ENCODE measurements at places on chromosomes 12 and 14. TPM values are rescaled to one million over a fixed set of nuclear protein-coding genes. Genes with fewer than 3 reads are reported as not detected.

DNA sequence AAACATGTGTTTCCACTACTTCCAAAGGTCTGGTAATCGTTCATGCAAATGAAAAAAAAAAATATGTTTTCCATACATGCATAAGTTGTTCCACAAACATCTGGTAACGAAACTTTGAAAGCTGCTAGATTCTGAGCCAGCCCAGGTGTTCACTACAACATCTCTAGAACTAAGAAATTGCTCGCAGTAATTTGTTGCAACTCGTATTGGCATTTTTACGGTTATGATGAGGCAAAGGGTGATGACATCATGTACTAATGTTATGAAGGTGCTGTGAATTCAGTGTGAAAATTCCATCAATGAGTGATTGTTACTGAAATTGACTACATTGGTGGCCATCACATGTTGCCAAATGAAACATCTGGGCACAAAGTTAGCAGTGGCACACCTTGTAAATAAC, 31.9 kb upstream of the CCDC91 start:
- no peak for DNase-seq

- peak; percentile 33 for DNase-seq
Measured at GRCh38 chr12:64009321-64010068, 165.0 kb downstream of the SRGAP1 start.

DNA sequence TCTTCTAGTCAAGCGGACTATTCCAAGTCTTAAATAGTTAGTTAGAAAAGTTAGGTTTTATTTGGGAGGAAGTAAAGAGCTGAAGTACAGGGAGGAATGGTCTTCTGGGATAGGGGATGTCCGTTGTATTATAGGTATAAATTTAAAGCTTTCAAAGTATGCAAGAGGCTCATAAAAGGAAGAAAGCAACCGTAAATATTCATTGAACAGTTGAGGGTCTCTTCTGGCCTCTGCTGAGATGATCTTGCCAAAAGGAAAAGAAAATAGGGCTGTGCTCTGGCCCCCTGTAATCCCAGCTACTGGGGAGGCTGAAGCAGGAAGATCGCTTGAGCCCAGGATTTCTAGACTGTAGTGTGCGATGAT, 377 bp upstream of the TIMELESS start:
- no peak for DNase-seq

DNA sequence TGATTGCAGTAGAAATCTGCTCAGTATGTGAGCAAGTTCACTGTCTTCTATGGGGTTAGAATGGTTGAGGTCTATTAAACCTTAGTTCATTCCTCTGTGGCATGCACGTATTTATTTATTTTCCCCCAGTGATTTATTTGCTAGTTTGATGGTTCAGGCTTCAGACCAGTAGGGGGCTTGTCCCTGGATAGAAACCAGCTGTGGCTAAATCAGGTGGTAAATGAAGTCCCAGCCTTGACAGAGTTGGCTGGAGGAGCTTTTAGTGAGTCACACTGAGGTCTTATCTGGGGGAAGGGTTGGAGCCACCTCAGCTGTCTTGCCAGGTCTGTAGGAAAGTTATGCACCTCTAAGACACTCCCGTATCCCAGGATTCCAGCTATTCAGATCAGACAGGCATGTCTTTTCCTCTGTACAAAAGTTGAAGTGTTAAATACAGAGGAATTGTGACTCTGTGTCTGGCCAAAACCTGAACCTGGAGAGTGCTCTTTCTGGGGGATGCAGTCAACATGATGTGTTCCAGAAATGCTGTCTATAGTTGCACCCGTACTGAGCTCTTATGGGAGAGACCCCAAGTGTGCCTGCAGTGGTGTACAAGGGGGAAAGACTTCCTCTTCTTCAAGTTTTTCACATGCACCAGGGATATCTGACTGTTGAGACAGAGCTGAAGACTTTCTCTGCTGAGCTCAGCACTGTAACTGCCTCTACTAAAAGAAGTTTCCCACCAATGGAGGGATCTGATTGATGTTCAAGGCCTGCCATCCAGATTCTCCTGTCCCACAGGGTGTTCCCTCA, 1322.1 kb downstream of the TMEM121 start:
- DNase-seq: peak; percentile 78

DNA sequence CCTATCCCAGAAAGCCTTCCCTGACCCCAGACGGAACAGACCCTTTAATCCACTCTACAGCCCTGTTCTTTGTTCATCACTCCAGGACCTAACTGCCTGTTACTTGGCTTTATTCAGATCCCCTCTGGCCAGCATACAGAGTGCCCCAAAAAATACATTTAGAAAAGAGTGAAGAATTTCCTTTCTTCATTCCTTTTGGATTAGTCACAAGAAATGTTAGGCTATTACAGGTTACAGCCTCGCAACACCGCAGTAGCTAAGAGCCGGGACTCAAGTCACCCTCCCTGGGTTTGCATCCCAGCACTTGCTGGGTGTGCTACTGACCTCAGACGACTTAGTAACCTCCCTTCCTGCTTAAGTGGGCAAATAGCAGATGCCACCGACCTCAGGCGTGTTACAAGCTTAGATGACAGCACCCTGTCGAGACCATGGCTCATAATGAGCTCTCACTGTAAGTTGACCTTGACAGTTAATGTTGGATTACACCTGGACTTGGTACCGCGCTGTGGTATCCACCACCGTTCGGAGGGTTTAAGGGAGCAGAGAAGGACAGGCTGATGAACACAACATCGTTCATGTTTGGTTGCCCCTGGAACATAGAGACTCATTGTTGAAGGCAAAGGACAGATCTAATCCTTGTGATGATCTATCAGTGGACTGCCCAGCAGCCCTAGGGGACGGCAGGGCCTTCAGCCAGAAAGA, 12.9 kb downstream of the GLRX5 start:
- DNase-seq: peak; percentile 79

DNA sequence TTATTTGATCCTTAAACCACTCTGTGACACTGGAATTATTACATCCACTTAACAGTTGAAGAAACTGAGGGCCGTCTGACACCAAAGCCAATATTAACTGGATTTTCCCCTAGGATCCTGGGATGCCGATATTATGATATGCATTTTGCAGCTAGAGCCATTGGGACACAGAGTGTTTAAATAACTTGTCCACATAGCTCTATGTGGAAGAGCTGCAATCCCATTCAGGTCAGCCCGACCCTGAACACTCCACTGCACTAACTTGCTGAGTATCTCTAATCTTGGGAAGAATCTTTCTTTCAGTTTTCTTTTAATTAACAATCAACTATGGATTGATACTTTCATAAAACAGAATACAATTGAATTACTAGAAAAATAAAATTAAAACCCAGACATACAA, 37.9 kb downstream of the RMST start:
- no peak for DNase-seq

DNA sequence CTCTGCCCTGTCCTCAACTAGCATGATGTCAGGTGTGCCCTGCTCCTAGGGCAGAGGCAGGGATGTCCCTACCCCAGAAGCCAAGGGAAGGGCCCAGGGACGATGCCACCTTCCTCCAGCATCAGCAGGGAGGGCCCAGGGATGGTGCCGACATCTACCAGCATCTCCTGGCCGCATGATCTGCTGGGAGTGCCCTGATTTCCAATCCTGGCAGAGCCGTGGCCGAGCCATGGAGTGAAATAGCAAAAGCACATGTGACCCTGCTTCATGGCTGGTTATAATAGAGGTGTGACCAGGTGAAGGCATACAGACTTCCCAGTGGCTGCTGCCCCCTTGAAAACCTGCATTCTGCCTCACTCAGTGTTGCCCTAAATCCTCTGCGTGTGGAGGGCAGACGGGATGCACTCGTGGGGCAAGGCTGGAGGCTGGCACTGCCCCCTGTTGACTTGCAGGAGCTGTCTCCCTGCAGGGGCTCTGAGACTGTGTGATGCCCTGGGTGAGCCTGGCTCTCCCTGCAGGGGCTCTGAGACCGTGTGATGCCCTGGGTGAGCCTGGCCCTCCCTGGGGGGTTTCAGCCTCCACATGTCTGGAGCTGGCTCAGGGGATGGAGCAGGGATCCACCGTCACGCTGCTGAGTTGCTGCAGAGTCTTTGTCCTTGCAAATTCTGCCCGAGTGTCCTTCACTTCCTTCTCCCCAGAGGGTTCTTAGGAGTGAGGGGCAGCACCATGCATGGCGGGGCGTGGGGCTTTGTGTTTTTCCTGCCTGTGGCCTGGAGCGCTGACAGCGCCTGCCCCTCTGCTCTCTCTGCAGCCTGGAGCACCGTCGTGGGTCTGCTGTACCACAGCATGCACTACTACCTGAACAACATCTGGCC, 51.7 kb downstream of the ADGRD1 start:
- DNase-seq: no peak

DNA sequence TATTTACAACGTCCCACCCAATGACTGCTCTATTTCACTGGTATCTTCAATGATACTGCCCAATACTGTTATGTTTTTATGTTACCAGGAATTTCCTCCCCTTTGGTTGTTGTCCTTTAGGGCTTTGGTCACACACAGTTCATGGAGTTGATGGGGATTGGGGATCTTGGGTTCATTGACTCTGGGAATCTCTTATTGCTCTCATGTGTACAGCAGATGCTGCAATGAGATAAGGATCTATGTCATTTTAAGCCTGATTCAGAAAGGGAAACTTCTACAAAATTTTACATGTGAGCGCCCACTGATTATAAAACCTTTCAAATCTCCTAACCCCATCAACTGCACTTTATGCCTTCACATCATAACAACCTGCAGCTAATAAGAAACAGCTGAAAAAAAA, 67.2 kb downstream of the FAR2 start:
- no peak for DNase-seq

DNA sequence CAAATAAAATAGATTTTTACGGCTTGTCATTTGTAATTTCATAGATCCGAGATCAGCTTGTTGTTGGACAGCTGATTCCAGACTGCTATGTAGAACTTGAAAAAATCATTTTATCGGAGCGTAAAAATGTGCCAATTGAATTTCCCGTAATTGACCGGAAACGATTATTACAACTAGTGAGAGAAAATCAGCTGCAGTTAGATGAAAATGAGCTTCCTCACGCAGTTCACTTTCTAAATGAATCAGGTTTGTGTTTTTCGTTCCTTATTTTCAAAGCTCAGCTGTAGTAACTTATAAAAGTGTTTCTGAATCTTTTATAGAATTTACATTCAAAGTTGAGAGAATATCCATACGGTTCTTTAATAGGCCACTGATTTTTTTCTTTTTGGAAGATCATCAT, 89.1 kb downstream of the LRRK2 start:
- DNase-seq: no peak

GRCh38 chr12:1922985-1923384, 4.5 kb upstream of the CACNA2D4 start:
- DNase-seq: no peak

- peak; percentile 60 for DNase-seq
Measured at GRCh38 chr12:13044002-13044905, at the start of gene FAM234B. Gene FAM234B (plus strand): TSS chr12:13044381. CDS start chr12:13044404, 23 bp downstream.

DNA sequence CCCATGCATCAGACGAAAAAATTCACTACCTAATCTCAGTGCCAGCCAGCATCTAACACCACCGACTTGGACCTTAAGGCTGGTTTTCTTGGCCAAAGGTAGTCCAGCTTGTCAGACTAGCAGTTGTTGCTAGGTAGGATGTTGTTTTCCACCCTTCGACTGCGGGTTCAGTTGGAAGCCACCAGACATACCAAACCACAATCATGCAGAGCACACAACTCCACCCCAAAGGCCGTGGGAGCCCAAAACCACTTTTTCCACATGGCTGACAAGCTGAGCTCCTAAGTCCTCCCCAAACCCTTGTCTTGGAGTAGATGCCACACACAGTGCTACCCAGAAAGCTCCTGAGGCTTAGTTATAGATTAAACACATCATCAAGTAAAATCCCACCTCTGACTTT, 46.8 kb downstream of the LRIG3 start:
- DNase-seq: peak; percentile 30

- DNase-seq: peak; percentile 25
Measured at GRCh38 chr12:115075552-115076170, 391.7 kb upstream of the TBX3 start.

GRCh38 chr12:89882792-89883191, 174.2 kb upstream of the ATP2B1 start:
- DNase-seq: no peak

- DNase-seq: no peak
Measured at GRCh38 chr12:33222357-33222756, 217.3 kb downstream of the SYT10 start.

DNA sequence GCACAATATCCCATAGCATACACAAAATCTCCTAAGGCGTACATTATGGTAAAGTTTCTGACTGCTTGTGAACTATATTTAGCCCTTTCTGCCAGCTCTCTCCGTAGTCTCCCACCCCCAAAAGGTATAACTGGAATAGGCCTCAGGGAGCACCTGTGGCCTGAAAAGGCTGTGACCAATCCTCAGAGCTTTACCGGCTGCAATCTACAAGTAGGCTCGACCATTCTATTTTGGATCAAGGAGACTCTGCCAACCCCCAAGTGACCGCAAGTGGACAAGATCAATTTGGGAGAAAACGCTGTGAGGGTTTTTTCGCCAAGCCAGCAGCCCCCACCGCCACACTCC, 1.2 kb downstream of the PPTC7 start:
- no peak for DNase-seq

- no peak for DNase-seq
Measured at GRCh38 chr14:81209167-81209836, 11.5 kb downstream of the GTF2A1 start.

DNA sequence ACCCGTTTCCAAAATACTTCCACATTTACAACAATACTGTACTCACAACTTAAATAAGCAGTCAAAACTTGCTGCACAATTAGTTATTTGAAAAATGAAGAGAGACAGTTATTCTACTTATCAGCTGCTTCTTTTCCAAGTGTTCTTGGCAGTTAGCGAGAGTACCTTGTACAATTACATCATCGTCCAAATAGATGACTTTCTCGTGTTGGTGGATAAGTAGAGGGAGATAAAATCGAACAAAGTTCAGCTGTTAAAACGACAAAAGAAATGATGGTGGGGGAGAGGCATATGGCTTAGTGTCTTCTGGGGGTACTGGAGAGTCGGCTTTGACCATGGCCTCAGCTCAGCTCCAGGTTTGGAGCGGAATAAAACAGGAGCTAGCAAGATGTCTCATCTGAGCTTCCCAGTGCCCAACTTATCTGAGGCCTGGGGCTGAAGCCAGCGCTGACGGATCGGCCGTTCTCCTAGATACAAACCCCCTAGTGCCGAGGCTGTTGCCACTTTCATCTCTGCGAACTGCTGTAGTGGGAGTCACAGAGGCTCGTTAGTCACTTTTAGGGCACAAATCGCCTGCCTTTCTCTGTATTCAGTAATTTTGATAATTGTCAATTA, 31.7 kb downstream of the TDG start:
- no peak for DNase-seq

GRCh38 chr12:65882486-65882885, 58.2 kb downstream of the HMGA2 start:
- DNase-seq: peak; percentile 43

GRCh38 chr12:42129595-42130204, 15.0 kb downstream of the GXYLT1 start:
- peak; percentile 77 for DNase-seq

The TRPV4 gene
- total RNA-seq: 0.81 TPM

The GNPNAT1 gene
- total RNA-seq: 16.5 TPM

The RHEBL1 gene
- total RNA-seq: 4.5 TPM

The EIF5 gene
- total RNA-seq: 136 TPM

The CIDEB gene
- not detected for total RNA-seq

The FRMD6 gene
- 132 TPM for total RNA-seq

The GLT1D1 gene
- not detected for total RNA-seq

The TSHR gene
- not detected for total RNA-seq

The GYS2 gene
- total RNA-seq: not detected

The KRT2 gene
- total RNA-seq: not detected

The C12orf54 gene
- not detected for total RNA-seq

The GSG1 gene
- not detected for total RNA-seq
